ENCODE measurements at places on chromosomes 7 and 10. TPM values are rescaled to one million over a fixed set of nuclear protein-coding genes. Genes with fewer than 3 reads are reported as not detected.

NKX2-3 gene
- not detected for total RNA-seq

SRRM3 gene
- total RNA-seq = 2.5 TPM

CNNM1 gene
- total RNA-seq = 0.36 TPM

NRAP gene
- not detected for total RNA-seq

LRRN3 gene
- 1.7 TPM for total RNA-seq

PRKAG2 gene
- 20.6 TPM for total RNA-seq

SPDYE18 gene
- total RNA-seq = 0.93 TPM

DOCK4 gene
- 28.8 TPM for total RNA-seq

UBN2 gene
- 45.2 TPM for total RNA-seq

GATA3 gene
- total RNA-seq = 2.7 TPM

NMT2 gene
- 36.6 TPM for total RNA-seq

TMEM225B gene
- total RNA-seq = 1.4 TPM

JAKMIP3 gene
- 0.17 TPM for total RNA-seq

NUP42 gene
- total RNA-seq = 47.3 TPM

OR6B1 gene
- not detected for total RNA-seq

GRID1 gene
- total RNA-seq = 0.42 TPM

CLDN3 gene
- total RNA-seq = 49.9 TPM

SUMF2 gene
- total RNA-seq = 89.5 TPM

PRPS1L1 gene
- total RNA-seq = not detected

CYTH3 gene
- total RNA-seq = 17.9 TPM

PTPRE gene
- total RNA-seq = 1.9 TPM

LFNG gene
- 10.6 TPM for total RNA-seq

NXPH1 gene
- not detected for total RNA-seq

FAM20C gene
- 32.9 TPM for total RNA-seq

SFRP4 gene
- total RNA-seq = not detected

MRLN gene
- total RNA-seq = not detected

RHOBTB1 gene
- 23.8 TPM for total RNA-seq

ERVW-1 gene
- not detected for total RNA-seq

LRMDA gene
- 6.5 TPM for total RNA-seq

ETV1 gene
- 27.3 TPM for total RNA-seq

Data from progenitor cell of endocrine pancreas (in vitro differentiated cells).